ELF-1 (cell line): ENCODE measurements at places on chromosomes 3 and 15.

GRCh38 chr15:56918046-56918938 lies at the start of gene TCF12:
TCF12 (plus strand) TSS chr15:56918644; CDS start chr15:56919914, 1,270 bp downstream.
- DNase-seq = peak; percentile 94

DNA sequence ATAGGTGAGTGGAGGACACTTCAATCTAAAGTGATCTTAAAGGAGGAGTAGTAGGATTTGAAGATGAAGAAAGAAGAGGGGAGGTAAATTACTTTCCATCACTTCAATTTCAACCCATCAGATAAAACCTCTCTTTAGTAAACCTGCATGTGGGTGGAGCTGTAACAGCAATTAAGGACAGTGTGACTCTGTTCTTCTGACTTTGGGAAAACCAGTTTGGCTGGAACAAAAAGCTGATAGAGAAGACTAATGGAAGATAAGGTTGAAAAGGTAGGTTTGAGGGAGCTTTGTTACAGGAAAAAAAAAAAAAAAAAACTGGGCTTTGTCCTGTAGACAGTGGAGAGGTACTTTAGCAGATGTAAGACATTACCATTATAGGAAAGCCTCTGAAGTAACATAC lies 4.5 kb upstream of the GSK3B start:
- DNase-seq = peak; percentile 60

DNA sequence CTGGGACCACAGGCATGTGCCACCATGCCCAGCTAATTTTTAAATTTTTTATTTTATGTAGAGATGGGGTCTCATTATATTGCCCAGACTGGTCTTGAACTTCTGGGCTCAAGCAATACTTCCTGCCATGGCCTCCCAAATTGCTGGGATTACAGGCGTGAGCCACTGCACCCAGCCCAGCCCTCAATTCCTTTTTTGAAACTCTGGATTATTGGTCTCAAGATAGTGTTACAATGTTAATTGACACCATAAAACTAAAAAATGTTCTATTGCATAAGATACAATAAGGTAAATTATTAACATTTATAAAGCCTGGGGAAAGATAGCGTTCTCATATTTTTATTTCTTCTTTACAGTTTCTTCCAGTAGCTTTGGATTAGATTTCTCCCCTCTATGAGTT lies 3.9 kb upstream of the NFKBIZ start:
- DNase-seq = no peak

- DNase-seq = no peak
These were observed 26.9 kb upstream of the ZNF280D start for GRCh38 chr15:56760186-56760585.

DNA sequence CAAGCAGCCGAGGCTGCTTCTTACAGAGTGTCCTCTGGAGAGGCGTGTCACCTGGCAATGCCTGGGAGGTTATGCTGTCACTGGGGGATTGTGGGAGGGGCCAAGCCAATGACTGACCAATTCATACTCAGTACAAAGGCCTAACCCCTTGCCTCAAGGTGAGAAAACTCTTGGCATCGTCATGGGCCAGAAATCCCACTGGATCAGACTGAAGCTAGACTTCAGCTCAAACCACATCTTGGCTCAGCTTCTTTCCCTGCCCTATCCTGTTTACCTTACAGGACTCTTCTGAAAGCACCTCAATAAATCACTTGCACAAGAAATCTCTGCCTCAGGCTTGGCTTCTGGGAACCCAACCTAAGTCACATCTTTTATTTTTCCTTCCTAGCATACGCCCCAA lies 9.5 kb downstream of the ANAPC13 start:
- DNase-seq = peak; percentile 36
